AG09319 (cell line): ENCODE measurements at places on chromosomes 2 and 18.
A peak's percentile ranks its signal among the peaks of the same experiment; 100 is the strongest.

- DNase-seq, result no peak
Observed at GRCh38 chr18:28559511-28559910, 382.6 kb upstream of the CDH2 start.

DNA sequence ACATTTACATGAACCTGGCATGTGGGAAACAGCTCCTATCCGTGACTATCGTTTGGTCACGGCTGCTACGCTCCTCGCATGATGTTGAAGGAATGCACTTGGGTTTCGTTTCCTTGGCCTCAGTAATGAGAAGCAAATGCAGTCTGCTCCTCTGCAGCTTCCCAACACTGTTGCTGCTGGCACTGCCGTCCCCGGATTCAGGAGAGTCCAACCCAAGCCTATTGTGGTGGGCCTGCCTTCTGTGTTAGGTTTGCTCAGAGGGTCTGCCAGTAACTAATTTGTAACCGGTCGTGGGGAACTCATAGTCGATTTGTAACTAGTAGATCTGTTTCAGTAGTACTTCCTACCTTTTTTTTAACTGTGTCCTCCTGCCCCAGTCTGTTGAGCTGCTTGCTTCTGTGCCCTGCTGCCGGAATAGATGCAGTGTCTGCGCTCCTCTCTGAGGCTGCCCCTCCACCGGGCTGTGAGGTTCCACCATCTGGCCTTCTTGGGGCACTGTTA lies 58.4 kb downstream of the WDSUB1 start:
- DNase-seq, result peak; percentile 81

GRCh38 chr2:96320728-96321622 lies 4.1 kb upstream of the ITPRIPL1 start:
- no peak for DNase-seq

DNA sequence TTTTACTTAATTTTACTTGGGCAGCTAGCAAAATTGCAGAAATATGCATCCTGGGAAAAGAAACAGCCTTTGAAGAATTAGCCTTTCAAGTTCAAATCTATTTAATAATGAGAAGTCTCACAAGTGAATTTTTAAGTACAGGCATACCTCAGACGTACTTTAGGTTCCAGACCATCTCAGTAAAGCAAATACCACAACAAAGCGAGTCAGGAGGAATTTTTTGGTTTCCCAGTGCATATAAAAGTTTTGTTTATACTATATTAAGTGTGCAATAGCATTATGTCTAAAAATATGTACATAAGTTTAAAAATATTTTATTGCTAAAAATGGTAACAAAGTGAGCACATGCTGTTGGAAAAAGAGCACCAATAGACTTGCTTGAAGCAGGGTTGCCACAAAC lies 50.8 kb upstream of the TWSG1 start:
- no peak for DNase-seq

GRCh38 chr18:59697236-59697932 lies at the start of gene CCBE1:
Gene CCBE1, minus strand, starts transcription at chr18:59697423.
- no peak for DNase-seq

DNA sequence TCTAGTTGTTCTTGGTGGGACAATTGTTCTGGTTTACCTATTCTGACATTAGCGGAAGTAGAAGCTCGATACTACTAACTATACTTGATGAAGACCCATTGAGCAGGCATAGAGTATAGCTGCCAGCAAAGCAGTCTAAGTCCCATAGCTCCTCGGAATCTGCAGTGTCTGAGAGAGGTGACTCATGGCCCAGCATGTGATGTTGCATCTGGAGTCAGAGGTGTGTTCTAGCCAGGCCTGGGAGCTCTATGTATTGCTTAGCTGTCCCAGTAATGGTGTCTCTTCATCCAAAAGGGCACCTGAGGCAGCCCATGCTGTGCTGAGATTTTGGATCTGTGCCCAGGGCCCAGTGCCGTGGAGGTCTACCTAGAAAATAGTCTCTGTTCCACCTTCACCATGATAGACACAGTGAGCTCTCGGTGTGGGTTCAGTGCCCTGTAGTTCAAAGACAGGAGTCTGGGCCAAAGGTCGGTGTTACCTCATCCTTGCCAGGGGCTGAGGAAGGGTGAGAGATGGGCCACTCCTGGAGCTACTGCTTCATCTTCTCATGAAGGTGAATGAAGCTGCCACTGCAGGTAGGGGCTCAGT lies 47.3 kb downstream of the MEX3C start:
- no peak for DNase-seq

- DNase-seq, result no peak
Observed at GRCh38 chr2:126482582-126483464, 173.1 kb upstream of the GYPC start.

DNA sequence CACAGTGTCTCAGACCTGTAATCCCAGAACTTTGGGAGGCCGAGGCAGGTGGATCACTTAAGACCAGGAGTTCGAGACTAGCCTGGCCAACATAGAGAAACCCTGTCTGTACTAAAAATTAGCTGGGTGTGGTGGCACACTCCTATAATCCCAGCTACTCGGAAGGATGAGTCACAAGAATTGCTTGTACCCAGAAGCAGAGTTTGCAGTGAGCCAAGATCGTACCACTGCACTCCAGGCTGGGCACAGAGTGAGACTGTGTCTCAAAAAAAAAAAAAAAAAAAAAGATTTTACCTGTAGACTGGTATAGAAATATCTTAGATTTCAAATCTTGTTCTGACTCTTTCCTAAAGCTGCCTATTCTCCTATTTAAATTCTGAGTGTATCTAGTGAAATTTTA lies 7.2 kb upstream of the KLHL29 start:
- DNase-seq, result no peak

DNA sequence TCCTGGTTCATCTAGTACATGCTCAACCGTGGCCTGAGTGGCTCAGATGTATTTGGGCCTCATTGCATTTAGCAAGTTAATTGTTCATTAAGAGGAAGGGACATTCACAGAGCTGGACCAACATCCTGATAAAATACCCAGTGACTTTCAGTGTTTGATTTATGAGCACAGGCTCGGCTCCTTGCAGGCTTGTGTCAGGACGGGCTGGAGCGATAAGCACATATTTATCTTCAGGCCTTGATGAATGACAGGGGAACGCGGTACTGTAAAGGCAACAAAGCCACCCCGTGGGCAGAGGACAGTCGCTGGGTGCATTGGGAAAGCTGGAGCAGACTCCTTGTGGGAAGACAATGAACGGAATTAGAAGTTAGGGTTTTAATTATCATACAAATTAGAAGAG lies 548.6 kb upstream of the HS6ST1 start:
- no peak for DNase-seq

DNA sequence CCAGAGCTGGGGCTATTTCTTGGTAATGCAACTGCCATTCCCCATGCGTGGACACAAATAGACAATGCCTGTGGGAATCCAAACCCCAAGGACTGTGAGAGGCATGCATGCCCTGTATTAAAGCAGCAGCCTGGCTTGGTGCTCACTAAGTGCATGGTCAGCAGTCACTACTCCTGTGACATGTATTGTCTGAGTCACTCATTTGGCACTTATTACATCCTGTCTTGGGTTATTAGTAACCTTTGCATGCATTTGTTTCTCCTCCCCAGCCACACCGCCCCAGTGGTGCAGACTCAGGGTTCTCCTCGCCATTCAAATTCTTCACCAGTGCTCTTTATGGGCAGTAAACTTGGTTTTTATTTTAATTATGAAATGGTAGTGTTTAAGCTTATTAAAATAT lies 30.2 kb downstream of the PRKCE start:
- peak; percentile 36 for DNase-seq

DNA sequence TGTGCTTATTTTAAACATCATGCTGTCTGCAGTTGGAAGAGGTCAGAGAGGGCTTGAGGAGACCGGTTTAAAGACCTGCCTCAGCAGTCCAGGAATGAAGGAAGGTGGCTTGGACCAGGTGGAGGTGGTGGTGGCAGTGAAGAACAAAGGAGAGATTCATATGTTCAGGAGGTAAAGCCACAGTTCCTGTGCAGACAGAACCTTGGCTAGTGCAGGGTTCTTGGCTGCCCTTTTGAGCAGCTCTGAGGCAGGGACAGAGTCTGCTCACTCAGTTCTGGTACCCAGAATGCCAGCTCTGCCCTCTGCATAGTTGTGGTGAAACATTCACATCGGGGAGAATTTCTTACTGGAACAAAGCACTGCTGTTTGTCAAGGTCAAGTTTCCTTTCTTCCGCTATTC lies 669.7 kb upstream of the HS6ST1 start:
- no peak for DNase-seq

DNA sequence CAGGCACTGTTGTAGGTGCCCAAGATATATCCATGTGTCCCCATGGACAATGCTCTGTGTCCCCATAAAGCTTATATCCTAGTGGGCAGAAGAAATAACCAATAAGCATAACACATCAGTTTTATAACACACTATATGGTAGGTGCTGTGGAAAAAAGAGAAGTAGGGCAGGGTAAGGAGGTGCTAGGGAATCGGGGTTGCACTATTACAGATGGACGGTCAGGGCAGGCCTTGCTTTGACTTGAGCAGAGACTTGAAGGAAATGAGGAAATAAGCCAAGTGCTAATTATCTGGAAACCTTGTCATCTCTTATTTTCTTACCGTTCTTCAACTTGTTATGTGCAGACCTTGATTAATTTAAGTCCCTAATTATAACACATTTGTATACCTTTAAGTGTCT lies 82.0 kb downstream of the PHLPP1 start:
- no peak for DNase-seq

DNA sequence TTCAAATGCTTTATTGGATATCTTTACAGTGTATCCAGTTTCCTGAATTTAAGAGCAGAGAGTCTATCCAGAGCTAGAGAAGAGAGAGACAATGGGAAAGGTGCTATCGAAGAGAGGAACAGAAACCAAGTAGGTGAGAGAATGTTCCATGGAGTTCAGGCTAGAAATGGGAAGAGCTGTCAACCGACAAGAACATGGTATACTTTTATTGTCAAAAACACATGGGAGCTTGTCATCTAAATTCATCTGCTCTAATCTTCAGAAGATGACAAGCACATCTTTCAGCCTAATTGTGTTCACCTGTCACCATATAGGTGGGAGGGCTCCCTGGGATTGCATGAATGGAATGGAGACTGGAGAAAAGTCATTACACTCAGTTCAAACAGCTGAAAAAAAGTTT lies 690.4 kb upstream of the LRATD1 start:
- DNase-seq, result no peak

GRCh38 chr2:160392201-160392600 lies 101.4 kb downstream of the RBMS1 start:
- no peak for DNase-seq

- no peak for DNase-seq
Observed at GRCh38 chr2:23354554-23354953, 30.4 kb upstream of the KLHL29 start.

DNA sequence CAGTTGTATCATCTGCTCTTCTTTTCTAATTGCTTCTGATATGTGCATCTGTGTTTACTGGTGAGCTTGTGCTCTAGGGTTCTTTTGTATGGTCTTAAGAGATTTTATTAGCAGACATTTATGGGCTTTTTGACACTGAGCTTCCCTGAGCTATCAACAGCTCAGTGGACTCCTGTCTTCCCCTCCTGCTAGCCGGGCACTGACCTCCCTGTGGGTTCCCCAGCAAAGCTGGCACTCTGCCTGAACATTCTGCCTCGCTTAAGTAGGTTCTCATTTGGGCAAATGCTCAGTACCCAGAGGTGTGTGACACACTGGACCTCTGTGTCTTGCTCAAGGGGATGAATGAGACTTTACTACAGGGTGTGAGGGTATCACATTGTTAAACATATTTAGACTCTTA lies 15.8 kb downstream of the TRAF3IP1 start:
- no peak for DNase-seq

GRCh38 chr18:48808476-48808875 lies 142.3 kb downstream of the SMAD7 start:
- DNase-seq, result no peak

- DNase-seq, result no peak
Observed at GRCh38 chr2:62156861-62157496, 38.9 kb upstream of the B3GNT2 start.

DNA sequence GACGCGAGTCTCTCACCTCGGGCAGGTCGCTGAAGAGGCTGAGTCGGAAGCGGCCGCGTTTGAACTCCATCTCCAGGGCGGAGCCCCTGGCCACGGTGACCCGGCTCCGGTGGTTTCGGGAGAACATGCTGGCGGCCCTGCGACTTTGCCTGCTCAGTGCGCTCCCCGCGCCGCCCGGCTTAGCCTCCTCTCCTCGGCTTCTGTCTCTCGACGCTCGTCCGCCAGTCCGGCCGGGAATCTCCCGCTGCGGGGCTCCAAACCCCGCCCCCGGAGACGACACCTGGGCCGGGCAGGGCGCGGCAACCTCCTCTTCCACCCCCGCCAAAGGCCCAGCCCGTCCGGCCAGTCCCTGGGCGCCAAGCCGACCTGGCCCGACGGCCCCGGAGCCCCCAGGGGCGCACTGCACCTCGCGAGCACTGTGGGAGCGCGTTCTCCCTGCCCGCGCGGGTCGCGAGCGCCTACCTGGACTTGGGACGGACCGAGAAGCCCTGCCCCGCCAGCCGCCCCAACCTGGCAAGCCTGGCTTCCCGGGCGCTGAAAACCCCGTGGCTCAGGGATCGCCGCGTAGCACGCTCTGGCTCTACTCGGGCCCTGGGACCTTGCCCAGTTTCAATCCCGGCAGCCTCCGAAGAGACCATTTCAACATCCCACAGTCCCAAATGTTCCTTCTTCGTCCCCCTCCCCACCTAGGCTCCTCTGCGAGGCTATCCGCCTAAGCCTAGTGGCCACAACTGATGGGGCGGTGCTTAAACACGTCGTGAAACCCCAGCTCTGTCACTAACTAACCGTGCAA lies at the start of gene RTKN:
RTKN (minus strand) TSS at position 248 of the 793 bp plus-strand sequence; CDS start at position 127, 121 bp downstream.
- DNase-seq, result no peak

DNA sequence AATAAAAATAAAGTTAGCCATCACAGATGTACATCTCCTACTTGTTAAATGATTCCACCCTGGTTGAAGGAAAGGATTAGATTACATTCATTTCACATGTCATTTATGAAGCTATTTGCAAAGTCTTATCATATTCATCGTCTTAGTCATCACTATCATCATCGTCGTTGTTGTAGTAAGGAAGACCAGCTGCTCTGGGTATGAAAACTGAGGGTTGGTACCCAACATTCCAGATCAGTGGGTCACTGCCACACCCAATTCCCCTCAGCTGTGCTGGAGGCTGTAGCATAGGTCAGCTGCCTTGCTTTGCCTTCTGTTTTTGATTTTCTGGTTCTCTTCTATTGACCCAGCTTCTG lies 20.9 kb upstream of the CCBE1 start:
- peak; percentile 82 for DNase-seq
